Stimulated activated CD4-positive, alpha-beta T cell treated with anti-CD3 and anti-CD28 coated beads, Interleukin-15, amount 100 ng/mL, for 1 hour (primary cell): ENCODE measurements at places on chromosomes 6 and 20.

DNA sequence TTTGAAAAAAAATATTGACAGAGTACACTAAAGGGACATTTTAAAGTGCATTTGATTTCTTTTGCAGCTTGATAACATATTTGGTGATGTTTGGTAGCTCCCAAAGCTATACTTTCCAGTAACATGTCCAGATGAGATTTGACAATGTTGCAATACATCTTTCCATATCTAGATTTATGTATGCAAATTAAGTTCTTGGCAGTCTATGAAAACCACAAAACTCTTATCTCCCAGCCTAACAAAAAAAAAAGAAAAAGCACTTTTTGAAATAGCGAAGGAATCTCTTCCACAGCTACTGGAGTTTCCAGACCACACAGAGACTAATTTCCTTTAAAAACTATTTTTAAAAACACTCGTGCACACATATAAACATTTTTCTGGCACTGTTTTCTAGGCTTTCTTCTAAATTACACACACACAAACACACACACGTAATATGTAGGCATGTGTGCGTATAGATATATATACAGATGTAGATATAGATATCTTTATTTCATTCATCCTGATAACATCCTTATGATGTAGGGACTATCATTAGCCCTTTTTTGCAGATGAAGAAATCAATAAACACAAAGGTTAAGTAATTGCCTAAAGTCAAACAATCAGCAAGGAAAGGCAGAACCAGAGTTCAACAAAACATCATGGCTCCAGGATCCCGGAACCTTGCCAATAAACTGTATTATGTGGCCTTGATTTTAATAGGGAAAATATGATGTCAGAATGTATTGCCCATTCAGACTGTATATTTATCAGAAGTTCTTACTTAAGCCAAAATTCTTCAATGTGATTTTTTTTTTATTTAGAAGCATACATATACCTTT lies 93.3 kb downstream of the ADGRB3 start:
- no peak for DNase-seq

- DNase-seq, result no peak
These were observed 30.3 kb downstream of the AK9 start for GRCh38 chr6:109660526-109661320.

- no peak for DNase-seq
These were observed 12.0 kb upstream of the MAPRE1 start for GRCh38 chr20:32807706-32808105.

- DNase-seq, result no peak
These were observed 340.3 kb downstream of the QKI start for GRCh38 chr6:163754866-163755265.

DNA sequence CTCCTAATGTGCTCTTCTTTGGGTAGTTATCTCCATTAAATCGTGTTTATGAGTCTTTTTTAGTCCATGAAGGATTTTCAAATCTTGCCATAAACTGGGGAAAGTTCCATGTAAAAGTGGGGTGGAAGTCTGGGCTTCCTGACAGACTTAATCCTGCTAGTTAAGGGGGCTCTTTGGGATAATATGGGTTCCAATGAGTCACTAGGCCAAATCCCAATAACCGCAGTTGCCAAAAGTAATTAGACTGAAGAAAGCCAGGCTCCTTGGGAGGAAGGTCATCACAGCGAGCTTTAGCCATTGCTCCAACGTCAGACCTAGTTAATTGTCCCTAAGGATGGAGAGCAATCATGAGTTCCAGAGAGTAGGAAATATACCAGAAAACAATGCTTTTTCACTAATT lies 10.8 kb downstream of the RSPO3 start:
- DNase-seq, result no peak

- no peak for DNase-seq
These were observed 29.4 kb downstream of the GLO1 start for GRCh38 chr6:38673397-38674165.

DNA sequence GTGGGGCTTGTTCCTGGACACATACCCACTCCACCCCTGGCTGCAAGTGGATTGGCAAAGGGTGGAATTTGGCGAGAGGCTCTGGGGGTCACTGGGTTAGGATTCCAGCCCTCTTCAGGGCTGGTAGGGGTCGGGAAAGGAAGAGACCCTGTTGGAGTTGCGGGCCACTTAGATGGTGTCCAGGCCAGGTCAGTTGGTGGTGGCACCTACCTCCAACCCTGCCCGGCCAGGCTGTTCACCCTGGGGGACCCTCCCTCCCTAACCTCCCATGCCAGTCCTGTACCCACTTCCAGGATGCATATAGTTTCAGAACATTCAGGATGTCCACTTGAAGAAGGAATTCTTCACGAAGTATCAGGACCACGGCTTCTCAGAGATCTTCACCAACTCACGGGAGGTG lies 21.0 kb downstream of the CAPN11 start:
- no peak for DNase-seq

DNA sequence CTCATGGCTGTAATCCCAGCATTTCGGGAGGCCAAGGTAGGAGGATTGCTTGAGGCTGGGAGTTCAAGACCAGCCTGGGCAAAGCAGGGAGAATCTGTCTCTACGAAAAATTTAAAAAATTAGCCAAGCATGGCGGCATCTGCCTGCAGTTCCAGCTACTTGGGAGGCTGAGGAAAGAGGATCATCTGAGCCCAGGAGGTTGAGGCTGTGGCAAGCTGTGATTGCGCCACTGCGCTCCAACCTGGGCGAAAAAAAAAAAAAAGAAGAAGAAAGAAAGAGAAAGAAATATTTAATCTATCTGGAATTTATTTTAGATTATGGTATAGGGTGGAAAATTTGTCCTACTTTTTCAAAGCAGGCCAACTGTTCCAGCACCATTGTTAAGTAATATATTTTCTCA lies 32.2 kb upstream of the HIVEP1 start:
- no peak for DNase-seq

DNA sequence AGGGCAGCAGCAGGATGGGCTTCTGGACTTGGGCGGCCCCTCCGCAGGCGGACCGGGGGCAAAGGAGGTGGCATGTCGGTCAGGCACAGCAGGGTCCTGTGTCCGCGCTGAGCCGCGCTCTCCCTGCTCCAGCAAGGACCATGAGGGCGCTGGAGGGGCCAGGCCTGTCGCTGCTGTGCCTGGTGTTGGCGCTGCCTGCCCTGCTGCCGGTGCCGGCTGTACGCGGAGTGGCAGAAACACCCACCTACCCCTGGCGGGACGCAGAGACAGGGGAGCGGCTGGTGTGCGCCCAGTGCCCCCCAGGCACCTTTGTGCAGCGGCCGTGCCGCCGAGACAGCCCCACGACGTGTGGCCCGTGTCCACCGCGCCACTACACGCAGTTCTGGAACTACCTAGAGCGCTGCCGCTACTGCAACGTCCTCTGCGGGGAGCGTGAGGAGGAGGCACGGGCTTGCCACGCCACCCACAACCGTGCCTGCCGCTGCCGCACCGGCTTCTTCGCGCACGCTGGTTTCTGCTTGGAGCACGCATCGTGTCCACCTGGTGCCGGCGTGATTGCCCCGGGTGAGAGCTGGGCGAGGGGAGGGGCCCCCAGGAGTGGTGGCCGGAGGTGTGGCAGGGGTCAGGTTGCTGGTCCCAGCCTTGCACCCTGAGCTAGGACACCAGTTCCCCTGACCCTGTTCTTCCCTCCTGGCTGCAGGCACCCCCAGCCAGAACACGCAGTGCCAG lies at the start of gene TNFRSF6B:
TSS of gene TNFRSF6B (plus strand) at position 25 of the 729 bp plus-strand sequence. CDS start at position 141, 116 bp downstream.
- no peak for DNase-seq

DNA sequence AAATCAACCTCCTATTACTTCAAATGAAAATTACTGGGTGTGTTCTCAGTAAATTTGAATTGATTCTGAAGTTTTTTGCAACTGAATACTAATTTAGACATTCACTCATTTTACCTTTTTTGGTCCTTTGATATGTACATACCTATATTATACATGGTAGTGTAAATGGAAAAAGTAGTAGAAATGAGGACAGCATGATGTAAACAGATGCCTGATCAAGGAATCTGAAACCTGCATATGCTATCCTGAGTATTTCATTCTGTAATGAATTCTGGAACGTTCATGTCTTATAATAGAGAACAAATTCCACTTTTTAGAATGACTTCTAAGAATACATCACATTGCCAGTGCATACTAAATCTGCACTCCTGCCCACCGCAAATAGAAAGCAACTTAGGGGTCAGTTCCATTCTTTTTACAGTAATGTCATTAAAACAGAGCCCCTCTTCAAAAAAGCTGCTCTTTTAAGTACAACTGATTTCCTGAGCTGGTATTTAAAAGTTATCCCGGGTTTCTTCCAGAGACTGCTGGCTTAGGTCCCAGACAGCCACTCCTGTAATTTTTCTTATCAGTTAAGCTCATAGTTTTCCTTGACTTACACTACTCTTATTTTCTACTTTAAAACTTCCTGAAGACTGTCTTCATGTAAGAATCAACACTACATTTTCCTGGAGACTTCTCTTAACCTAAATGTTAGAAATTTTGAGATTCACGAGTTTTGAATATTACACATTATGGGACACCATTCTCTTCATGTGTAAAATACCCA lies 48.4 kb downstream of the MAP3K7 start:
- no peak for DNase-seq

GRCh38 chr6:156585859-156586258 lies 191.3 kb upstream of the ARID1B start:
- no peak for DNase-seq

DNA sequence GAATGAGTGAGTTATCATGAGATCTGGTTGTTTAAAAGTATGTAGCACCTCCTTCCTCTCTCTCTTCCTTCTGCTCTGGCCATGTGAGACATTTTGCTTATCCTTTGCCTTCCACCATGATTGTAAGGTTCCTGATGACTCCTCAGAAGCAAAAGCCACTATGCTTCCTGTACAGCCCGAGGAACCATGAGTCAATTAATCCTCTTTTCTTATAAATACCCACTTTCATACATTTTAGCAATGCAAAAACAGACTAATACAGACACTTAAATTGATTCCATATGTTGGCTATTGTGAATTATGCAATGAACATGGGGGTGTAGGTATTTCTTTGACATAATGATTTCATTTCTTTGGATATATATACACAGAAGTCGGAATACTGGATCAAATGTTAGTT lies 792.8 kb upstream of the EYS start:
- no peak for DNase-seq

GRCh38 chr20:1844325-1845162 lies 50.7 kb upstream of the SIRPA start:
- DNase-seq, result no peak

DNA sequence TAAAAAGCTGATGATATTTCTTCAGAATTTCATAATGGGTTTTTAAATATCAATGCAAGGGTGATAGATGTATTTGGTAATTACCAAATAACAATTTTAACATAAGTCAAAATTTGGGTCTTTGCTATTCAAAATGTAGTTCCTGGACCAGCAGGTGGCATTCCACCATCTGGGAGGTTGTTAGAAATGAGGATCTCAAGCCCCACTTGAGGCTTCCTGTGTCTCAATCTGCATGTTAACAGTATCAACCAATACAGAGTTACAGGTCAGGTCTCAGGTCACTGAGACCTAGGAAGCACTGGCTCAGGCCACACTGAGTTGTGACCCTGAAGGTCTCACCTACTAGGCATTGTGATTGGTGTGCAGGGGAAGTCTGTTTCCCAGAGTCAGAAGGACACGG lies 57.2 kb upstream of the MTRF1L start:
- no peak for DNase-seq

- no peak for DNase-seq
These were observed 3.8 kb downstream of the DDR1 start for GRCh38 chr6:30887901-30888815.

GRCh38 chr20:50226093-50226974 lies 35.7 kb downstream of the CEBPB start:
- no peak for DNase-seq

- no peak for DNase-seq
These were observed 176.4 kb downstream of the ARID1B start for GRCh38 chr6:156953479-156954146.
